ENCODE measurements at places on chromosomes 1 and 21.

- DNase-seq = no peak
Measured at GRCh38 chr1:43144237-43144636, 27.9 kb downstream of the EBNA1BP2 start.

DNA sequence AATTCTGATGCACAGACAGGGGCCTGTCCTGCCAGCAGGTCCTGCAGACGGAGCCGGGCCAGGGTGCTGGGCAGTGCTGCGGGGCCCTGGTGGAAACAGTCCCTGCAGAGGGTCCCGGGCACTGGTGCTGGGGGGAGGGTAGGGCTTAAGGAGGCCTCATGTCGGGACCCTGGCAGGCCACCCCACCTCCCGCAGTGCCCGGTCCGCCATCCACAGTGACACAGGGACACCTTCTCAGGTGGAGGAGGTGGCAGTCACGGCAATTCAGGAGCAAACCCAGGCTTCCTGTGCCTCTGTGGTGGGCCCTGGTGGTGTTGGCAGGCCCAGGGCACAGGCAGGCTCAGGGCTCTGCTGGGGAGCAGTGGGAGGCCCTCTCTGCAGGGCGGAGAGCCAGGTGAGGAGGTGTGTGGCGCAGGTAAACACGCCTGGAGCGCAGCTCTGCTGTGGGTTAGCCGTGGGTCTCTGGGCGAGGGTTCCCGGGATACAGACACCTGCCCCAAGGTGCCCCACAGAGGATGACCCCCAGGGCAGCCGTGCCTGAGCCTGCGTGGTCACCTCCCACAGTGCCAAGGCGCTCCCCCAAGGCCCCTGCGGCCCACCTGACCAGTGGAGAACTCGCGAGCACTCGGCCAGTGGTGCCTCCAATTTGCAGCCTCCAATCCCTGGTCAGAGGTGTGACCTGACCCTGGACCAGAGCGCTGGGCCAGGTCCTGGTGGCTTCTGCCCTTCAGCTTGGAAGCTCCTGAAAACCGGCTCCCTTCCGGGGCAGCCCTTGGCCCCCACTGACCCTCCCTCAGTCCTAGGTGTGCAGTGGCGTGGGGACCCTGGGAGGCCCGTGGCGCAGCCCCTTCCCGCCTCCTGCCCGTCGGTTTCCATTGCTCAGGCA, 19.2 kb downstream of the COL18A1 start:
- no peak for DNase-seq

GRCh38 chr1:112454316-112454715, 54.4 kb upstream of the WNT2B start:
- DNase-seq = no peak

DNA sequence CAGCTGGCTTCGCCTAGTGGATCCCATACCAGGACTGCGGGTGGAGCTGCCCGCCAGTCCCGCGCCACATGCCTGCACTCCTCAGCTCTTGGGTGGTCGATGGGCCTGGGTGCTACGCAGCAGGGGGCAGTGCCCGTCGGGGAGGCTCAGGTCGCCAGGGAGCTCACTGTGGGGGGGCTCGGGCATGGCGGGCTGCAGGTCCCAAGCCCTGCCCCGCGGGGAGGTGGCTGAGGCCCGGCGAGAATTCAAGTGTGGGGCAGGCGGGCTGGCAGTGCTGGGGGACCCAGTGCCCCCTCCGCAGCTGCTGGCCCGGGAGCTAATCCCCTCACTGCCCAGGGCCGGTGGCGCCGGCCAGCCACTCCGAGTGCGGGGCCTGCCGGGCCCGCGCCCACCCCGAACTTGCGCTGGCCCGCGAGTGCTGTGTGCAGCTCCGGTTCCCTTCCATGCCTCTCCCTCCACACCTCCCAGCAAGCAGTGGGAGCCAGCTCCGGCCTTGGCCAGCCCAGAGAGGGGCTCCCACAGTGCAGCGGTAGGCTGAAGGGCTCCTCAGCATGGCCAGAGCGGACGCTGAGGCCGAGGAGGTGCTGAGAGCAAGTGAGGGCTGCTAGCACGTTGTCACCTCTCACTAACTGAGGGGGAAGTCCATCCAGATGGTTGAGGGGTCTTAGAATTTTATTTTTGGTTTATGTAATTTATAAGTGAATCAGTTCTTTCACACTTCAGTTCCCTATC, 85.2 kb upstream of the HMCN1 start:
- no peak for DNase-seq

DNA sequence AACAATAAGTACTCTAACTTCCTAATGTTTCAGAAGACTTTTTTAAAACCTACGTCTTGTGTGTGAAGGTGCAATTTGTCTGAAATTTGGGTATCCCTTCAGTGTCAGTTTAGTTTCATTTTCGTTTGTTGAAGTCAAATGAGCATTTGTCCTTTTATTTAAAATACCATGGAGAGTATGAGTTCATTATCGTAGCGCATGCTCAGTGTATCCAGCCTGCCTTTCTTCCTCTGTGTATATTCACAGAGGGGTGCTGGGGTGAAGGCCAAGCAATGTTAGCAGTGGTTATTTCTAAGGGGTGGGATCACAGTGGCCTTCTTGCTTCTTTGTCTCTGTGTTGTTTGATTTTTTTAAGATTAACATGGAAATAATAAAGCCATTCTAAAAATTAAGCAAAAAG, 43.2 kb downstream of the CNN3 start:
- DNase-seq = peak; percentile 12

GRCh38 chr1:66644331-66644730, 107.9 kb upstream of the DYNLT5 start:
- DNase-seq = no peak

DNA sequence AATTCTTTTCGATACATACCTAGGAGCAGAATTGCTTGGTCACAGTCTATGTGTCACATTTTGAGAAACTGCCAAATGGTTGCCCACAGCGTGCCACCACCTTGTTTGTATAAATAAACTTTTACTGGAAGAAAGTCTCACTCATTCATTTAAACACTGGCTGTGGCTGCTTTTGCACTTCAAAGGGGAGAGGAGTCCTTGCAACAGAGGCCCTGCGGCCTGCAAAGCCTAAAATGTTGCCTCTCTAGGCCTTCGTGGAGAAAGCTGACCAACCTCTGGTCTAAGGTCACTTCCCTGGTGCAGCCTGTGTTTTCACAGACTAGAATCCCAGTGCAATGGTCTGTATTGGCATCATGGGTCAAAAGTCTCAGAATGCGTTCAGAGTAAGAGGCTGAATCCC, 8.3 kb downstream of the RIPK4 start:
- DNase-seq = no peak

DNA sequence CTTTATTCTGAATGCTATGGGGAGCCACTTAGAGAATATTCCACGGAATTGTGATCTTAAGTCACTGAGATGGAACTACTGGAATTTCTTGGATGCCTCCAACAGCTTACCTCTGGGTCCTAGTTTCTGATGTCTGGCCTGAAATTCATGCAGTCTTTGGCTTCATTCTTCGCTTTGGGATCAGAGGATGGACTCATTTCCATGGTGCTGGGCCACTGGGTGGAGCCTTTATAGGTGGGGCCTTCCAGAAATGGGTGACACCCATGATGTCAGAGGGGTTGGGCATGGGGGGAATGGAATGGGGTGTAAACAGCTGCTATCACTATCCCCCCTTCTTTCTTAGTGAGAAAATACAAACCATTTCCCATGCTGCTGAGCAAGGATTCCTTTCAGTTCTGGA, 73.7 kb upstream of the FGGY start:
- no peak for DNase-seq

GRCh38 chr1:54698346-54698745, 17.3 kb upstream of the TTC4 start:
- no peak for DNase-seq

GRCh38 chr1:150183061-150183460, 33.3 kb downstream of the PLEKHO1 start:
- no peak for DNase-seq

DNA sequence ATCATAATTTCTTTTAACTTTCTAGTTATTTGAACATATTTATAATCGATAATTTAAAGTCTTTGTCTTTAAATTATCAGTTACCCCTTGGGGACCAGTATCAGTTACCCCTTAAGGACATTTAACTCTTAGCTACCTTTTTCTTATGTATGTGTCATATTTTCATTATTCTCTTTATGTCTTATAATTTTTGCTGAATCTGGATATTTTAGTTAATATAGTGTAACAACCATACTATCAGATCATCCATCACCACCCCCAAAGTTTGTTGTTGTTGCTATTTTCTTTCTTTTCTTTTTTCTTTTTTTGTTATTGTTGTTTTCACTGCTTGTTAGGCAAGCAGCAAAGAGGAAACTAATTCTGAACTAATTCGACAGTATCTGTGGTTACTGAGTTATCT, 57.0 kb upstream of the TNFSF18 start:
- no peak for DNase-seq

GRCh38 chr1:94090761-94091160, 30.2 kb downstream of the ABCA4 start:
- no peak for DNase-seq

GRCh38 chr1:30419831-30420230, 303.6 kb downstream of the MATN1 start:
- no peak for DNase-seq

Data from activated CD4-positive, alpha-beta T cell treated with anti-CD3 and anti-CD28 coated beads, Interleukin-2, Interleukin-6, amounts not matched to agents 100 ng/mL and 50 ng/mL, durations not matched to agents 16 hours and 8 hours (primary cell).